Forelimb muscle (tissue), 1 donor: ENCODE measurements at places on chromosomes 2 and 18. TPM values are rescaled to one million over a fixed set of nuclear protein-coding genes. Genes with fewer than 3 reads are reported as not detected.

DNA sequence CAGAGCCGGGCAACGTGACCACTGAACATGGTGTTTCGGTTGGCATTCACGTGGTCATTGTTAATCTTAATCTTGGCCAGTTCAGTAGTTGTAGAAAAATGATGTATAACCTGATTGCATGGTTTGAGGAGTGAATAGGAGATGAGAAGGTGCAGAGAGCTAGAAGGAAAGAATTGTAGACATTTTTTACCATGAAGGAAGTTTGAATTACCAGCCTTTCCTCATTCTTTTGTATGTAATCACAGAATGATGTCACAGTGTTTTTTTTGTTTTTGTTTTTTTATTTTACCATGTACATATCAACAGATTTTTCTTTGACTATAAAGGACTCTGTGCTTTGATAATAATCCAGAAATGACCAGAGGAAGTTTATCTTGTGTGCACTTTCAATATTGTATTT, 126.3 kb downstream of the LTBP1 start:
- DNase-seq = no peak

GRCh38 chr2:64021578-64021977, 2.4 kb upstream of the VPS54 start:
- no peak for DNase-seq

GRCh38 chr18:74604361-74604760, 6.7 kb downstream of the ZNF407 start:
- DNase-seq = no peak

DNA sequence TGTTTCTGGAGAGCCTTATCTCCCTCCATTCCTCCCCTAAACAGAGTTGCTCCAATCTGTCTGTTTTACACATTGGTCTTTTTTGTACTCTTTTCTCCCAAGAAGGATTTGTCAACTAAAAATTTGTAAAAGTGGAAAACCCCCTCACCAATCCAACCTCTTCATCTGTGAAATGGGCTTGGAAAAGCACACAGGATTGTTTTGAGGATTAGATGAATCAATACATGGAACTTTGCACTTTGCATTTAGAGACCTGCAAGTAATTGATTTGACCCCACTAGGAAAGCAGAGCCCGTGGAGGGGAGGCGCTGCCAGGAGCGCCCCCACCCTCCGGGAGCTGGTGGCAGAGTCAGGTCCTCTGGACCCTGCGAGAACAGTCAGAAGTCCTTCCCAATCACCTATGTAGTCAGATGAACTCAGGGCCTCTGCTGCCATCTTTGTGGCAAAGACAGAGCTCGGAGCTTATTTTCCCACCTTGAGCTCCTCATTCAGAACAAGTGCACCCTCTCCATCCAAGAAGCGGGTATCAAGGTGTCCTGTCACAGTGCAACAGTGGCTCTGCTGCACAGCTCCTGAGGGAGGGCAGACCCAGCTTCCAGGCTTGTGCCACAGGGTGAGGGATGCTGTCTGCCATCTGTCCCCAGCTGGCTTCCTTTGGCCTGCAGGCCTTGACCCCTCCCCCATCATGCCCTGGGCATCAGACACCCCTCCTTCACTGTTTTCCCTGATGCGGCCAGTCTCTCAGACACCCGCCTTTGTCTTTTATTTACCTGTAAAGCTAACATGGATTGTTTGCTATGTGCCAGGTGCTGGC, 1.7 kb upstream of the TMEM185B start:
- DNase-seq = no peak

DNA sequence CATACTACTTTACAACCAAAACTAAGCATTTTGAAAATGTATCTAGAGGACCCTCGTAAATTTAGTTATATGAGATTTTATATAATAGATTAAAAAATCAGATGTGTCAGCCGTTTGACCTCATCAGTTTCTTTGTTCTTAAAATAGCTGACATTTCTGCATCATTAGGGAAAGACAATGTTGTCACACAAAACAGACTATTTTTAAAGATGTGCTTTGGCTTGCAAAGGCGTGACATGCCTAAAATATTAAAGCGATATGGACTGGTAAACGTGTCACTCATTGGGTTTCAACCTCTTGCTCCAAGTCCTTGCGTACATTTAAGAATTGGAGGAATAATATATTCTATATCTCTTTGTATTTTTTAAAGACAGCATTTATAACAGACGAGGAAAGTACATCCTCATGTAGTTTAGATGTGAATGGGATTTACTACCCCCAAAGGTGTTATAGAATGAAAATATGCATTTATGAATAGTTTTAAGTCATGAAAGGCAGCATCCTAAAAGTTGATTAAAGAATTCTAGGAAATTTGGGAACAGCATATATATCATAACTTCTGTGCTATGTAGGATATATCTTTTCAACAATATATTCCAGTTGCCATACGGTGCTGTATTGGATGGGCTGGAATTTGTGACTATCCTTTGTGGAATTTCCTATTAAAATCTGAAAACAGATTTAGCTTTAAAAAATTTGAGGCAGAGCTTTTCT, 3.8 kb downstream of the MYL12A start:
- no peak for DNase-seq

GRCh38 chr2:2182551-2183071, 148.5 kb downstream of the MYT1L start:
- DNase-seq = no peak

GRCh38 chr2:119481501-119482455, 42.5 kb downstream of the SCTR start:
- DNase-seq = no peak

GRCh38 chr2:228866781-228867180, 404.3 kb downstream of the PID1 start:
- DNase-seq = no peak

DNA sequence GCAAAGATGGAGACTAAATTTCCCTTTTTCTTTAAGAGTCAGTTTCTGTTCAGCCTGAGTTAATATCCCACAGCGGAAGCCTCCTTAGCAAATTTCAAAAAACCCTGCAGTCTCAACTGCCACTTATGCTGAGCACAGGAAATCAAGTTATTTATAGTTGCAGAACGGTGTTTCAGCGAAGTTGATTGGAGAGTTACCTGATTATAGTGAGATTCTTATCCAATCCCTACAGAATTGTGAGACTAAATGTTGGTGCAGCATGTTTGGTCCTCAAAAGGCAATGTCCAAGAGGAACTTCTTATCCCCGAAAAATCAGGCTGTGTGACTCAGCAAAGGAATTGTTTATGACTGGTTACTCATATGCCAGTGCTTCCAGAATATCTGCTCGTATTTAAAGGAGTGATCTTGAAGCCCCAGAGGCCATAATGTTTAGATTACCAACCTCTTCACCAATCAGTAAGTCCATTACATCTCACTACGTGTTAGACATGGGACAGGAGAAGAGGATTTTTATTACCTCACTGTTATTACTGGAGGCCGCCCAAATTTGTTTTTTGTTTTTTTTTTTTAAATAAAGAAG, 67.9 kb downstream of the LRRFIP1 start:
- DNase-seq = no peak

GRCh38 chr18:27899893-27900292, 277.0 kb downstream of the CDH2 start:
- no peak for DNase-seq

GRCh38 chr2:136966485-136966884, 201.1 kb downstream of the THSD7B start:
- DNase-seq = no peak

- DNase-seq = no peak
Observed at GRCh38 chr2:207974216-207974605, 51.1 kb downstream of the PLEKHM3 start.

GRCh38 chr2:27320958-27321543, 1.8 kb downstream of the MPV17 start:
- no peak for DNase-seq

DNA sequence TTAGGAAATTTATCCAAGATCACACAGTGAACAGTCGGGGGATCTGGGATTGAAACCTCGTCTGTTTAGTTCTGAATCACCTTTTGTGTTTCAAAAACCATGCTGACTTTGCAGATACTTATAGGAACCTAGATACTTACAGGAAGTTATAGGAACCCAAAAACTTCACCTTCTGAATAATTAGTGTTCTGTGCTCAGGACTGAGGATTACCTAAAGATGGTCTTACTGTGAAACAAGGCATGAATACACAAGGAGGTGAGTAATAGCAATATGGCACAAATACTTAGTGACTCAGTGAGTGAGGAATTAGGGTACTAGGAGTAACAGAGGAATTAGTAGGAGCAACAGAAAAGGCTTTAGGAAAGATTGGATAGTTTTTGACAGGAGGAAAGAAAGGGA, 145.5 kb downstream of the LRATD1 start:
- DNase-seq = no peak

DNA sequence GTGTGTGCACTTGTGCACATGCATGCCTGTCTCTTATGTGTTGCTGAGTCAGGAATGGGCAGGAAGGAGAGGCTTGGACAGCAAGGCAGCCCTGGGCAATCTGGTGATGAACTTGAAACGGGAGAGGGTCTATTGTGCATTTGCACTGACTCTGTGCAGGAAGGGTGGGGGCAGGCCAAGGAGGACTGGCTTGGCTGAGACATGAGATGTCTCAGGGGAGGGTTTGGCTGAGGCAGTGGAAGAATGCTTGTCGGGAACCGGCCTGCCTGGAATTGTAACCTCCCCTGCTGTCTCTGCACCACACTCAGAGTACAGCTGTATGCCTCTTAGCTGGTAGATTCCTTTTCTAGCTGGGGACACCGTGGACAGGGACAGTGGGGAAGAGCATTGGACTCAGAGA, 176.1 kb upstream of the TNP1 start:
- DNase-seq = no peak

- no peak for DNase-seq
Observed at GRCh38 chr2:195622966-195623365, 34.1 kb upstream of the SLC39A10 start.

GRCh38 chr2:239409976-239410375, 9.2 kb upstream of the HDAC4 start:
- no peak for DNase-seq

DNA sequence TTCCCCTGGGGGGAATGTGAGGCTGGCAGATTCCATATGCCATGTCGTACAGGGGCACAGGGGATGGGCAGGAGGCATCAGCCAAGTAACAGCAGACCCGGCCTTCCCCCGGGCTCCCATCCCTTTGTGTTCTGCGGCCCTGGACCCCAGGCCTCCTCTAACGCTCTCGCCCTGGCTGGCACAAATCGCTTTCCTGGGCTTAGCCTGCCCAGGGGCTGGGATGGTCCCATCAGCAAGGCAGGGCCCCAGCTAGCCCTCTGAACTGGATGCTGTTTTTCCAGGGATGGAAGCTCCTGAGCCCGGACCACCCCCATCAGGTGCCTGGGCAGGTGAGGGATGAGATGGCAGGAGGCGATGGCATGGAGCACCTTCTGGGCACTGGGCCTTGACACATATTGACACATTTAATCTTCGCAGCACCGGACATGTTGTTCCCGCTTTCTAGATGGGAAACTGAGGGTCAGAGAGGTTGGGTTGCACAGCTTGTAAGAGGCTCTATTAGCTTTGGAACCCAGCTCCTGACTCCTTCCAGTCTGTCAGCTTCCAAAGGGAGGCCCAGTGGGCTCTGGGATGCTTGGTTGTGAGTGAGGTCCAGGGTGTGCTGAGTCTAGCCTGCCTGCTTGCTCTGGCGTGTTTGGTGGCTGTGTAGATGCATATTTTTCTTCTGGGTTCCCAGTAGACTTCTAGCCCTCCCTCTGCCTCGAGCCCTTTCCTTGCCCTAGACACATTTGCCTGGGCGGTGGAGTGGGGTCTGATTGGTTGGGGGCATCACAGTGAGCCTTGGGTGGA, 40.3 kb downstream of the GLI2 start:
- no peak for DNase-seq

DNA sequence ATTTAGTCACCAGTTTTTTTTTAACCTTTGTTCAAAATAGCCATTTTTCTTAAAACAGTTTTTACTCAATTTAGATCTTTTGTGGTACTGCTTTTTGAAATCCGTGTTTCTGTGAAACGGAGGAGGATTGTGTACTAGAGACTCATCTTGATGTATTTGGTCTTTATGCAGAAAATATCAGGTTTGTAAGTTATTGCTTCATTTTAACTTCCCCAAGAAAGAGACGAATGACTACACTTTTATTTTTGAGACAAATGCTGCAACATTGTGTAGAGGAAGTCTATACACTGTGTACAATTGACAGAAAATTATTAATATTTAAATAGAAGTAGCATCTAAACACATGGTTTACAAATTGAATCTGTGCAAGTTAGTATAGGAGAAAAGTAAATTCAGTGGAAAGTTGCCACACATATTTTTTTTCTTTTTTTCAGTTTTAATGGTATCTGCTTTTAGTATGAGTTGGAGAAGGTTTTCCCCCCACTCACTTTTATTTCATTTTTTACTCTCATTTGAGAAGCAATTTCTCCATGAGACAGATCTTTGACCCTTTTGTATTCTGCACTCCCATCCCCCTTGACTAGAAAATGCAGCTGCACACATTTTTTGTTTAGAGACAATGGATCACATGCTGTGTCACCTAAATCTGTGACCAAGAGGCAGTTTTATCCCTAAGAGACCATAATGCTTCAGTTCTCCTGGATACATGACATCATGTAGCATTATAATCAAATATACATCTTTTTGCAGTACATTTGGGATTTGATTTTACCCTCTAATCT, 200.8 kb upstream of the STON1 start:
- DNase-seq = no peak

DNA sequence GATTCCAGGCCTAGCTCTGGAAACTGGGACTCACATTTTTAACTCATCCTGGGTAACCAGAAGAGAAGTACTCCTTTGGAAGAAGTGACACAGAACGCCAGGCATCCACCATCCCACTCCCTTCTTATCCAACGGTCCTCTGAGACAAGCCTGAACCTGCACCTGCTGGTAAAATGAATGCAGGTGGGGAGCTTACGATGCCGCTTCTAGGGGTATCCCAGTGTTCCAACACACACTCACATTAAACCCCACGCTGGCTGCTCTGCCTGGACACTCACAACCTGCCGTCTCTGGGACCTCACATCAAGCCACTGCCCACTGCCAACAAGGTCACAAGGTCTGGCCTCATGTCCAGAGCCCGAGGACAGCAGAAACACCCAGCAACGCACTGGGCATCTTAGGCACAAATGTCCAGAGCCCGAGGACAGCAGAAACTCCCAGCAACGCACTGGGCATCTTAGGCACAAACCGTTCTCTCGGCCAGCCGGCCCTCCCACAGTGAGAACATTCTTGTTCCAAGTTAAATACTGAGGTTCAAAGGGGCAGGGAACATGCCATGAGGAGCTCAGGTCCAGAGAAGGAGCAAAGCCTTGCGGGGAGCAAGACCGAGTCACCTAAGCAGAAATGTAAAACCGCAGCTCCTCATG, 9.9 kb downstream of the SLC66A2 start:
- no peak for DNase-seq

- DNase-seq = no peak
Observed at GRCh38 chr2:52423111-52423510, 1344.5 kb upstream of the CHAC2 start.

Gene REG1B
- polyA plus RNA-seq = not detected

Gene GATA6
- polyA plus RNA-seq = 0.91 TPM

Gene PRKCE
- 5.1 TPM for polyA plus RNA-seq

Gene HOXD8
- 40.0 TPM for polyA plus RNA-seq

Gene DSG4
- not detected for polyA plus RNA-seq

Gene FASTKD2
- polyA plus RNA-seq = 23.7 TPM

Gene RESP18
- not detected for polyA plus RNA-seq

Gene ATL2
- 33.4 TPM for polyA plus RNA-seq
